Testis (tissue), 5 donors: ENCODE measurements at places on chromosomes 7 and 10. TPM values are rescaled to one million over a fixed set of nuclear protein-coding genes. Genes with fewer than 3 reads are reported as not detected.

TFEC gene
- total RNA-seq: 4.1 TPM

CH25H gene
- not detected for total RNA-seq

- no peaks in the 10 kb centered on the region for H3K27me3 ChIP-seq
- H3K36me3 ChIP-seq: no peaks in the 10 kb centered on the region
- DNase-seq: no peak
- H3K4me1 ChIP-seq: peaks cover 3% of the 10 kb centered on the region
- H3K4me3 ChIP-seq: no peak overlapping the region
These were observed 186.3 kb downstream of the PLPP4 start for GRCh38 chr10:120643351-120643750.

TAS2R4 gene
- 6.8 TPM for total RNA-seq

- H3K27ac ChIP-seq: no peak overlapping the region
- no peak for DNase-seq
- peaks cover 2% of the 10 kb centered on the region for H3K4me1 ChIP-seq
These were observed 85.4 kb downstream of the FAM13C start for GRCh38 chr10:59276919-59277318.

DNA sequence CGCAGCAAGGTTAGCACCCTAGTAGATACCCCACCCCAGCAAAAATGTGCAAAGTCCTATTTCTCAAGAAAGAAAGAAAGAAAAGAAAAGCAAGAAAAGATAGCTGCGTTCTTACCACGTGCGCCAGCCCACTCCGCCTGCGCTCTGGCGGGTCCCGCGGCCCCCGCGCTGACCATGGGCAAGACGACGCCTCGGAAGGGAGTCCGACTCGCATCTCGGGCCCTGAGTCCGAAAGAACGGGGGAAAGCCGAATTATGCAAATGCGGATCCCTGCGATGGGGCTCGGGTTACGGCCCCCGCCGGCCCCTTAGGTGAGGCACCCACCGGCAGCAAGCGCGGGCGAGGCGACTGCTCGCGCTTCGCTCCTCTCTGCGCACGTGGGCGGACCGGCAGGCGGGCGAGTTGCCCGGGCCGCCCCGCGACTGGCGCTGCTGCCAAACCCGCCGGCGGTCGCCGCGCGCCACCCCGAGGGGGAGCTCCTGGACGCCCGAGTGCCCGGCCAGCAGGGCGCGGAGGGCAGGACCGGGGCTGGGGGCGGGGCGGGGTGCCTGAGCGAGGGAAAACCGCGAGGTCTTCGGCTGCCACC lies 2.4 kb upstream of the EGR2 start:
- H3K27me3 ChIP-seq: no peaks in the 10 kb centered on the region
- H3K27ac ChIP-seq: no peak overlapping the region
- DNase-seq: no peak
- H3K4me1 ChIP-seq: peaks cover 8% of the 10 kb centered on the region
- no peaks in the 10 kb centered on the region for H3K36me3 ChIP-seq
- H3K4me3 ChIP-seq: peak overlapping the region; percentile 77

DNA sequence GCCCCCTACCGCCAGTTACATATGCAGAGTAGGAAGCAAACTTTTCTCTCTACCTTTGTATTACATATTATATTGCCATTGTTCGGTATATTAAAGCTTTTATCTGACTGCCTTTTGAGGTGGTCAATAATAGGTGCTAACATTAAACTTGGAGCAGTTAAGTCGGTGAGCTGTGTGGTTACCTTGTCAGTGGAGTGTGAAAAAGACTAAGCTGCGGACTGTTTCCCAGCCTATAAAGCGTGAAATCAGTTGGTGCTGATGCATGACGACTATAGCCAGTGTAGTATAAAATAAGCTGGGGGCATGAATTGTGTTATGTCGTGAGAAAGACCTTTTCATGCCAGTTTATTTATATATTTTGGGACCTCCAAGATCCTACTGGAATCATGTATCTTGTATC lies 33.7 kb downstream of the R3HCC1L start:
- H3K4me1 ChIP-seq: no peaks in the 10 kb centered on the region
- H3K27ac ChIP-seq: no peak overlapping the region
- no peaks in the 10 kb centered on the region for H3K36me3 ChIP-seq
- no peak for DNase-seq
- no peak overlapping the region for H3K4me3 ChIP-seq
- H3K27me3 ChIP-seq: no peaks in the 10 kb centered on the region

GRCh38 chr10:66180581-66181318 lies 745.1 kb upstream of the LRRTM3 start:
- peak overlapping the region; percentile 38 for H3K4me3 ChIP-seq
- no peaks in the 10 kb centered on the region for H3K4me1 ChIP-seq
- H3K27ac ChIP-seq: no peak overlapping the region
- no peaks in the 10 kb centered on the region for H3K36me3 ChIP-seq
- DNase-seq: peak; percentile 27

GRCh38 chr10:98460837-98461499 lies 14.2 kb upstream of the HPS1 start:
- H3K4me1 ChIP-seq: peaks cover 16% of the 10 kb centered on the region
- no peaks in the 10 kb centered on the region for H3K36me3 ChIP-seq
- DNase-seq: peak; percentile 52
- no peak overlapping the region for H3K4me3 ChIP-seq
